Epithelial cell of prostate (primary cell): ENCODE measurements at places on chromosomes 2 and 18.

- no peak for DNase-seq
Measured at GRCh38 chr2:160469164-160469563, 24.4 kb downstream of the RBMS1 start.

DNA sequence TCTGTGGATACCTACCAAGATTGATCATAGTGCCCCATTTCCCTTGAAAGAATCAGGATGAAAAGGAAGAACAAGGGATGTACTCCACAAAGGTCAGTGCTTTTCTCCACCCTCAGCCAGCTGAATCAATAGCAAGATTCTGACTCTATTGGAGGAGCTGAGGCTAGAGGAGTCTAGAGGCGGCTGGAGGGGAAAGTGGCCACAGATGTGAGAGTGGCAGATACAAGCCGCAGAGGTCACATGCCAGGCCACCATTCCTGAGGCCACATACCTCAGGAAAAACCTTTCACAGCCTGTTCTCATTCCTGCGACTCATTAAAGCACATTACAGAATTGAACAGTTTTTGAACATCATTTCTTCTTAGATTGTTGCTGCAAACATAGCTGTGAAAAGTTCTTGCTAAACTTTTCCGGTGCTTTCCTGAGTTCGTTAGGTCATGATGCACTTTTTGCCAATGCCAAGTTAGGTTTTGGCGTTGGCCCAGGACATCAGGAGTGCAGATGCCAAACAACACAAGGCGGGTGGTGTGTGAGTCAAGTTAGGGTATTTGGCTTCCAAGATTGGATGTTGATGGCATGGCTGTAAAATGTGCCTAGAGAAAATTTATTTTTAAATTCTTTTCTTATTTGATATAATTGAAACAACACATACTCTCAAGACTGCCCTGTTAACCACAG is 160.7 kb upstream of the SP5 start:
- peak; percentile 57 for DNase-seq

GRCh38 chr2:68103030-68103708 is 40.4 kb upstream of the C1D start:
- no peak for DNase-seq

DNA sequence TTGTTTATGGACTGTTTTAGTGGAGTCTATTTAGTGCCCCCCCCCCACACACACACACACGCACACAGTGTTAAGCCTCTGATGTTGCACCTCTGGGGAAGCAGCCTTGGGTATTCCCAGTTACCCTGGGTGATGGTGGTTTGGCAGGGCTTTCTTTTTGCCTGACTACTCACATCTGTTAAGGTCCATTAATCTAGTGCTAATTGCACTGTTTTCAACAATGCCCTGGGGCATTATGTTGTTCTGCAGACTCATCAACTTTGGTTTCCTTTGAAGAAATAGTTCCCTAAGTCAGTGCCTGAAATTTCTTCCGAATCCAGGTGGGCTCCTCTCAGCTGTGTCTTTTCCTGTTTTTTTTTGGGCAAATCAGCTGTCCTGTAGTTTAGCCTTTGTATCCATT is 34.7 kb downstream of the SPOPL start:
- no peak for DNase-seq

- no peak for DNase-seq
Measured at GRCh38 chr2:101415220-101415619, 27.9 kb upstream of the CREG2 start.

DNA sequence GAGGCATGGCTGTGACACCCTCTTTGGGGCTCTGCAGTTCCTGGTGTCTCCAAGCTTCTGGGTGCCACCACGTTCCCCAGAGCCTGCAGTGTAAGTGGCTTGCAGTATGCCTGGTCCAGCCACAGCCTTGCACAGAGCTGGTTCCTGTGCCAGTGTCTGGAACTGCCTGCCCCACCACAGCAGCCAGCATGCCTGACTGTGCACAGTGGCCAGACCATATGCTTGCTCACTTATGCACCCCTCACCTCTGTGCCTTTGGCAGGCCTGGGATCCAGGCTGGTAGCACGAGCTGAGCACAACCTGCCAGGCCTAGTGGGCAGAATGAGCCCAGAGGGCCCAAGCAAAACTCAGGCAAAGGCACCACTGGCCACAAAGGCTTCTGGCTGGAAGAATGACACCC is 154.1 kb downstream of the DPP4 start:
- no peak for DNase-seq

- no peak for DNase-seq
Measured at GRCh38 chr2:149042881-149043280, 4.4 kb downstream of the LYPD6B start.

DNA sequence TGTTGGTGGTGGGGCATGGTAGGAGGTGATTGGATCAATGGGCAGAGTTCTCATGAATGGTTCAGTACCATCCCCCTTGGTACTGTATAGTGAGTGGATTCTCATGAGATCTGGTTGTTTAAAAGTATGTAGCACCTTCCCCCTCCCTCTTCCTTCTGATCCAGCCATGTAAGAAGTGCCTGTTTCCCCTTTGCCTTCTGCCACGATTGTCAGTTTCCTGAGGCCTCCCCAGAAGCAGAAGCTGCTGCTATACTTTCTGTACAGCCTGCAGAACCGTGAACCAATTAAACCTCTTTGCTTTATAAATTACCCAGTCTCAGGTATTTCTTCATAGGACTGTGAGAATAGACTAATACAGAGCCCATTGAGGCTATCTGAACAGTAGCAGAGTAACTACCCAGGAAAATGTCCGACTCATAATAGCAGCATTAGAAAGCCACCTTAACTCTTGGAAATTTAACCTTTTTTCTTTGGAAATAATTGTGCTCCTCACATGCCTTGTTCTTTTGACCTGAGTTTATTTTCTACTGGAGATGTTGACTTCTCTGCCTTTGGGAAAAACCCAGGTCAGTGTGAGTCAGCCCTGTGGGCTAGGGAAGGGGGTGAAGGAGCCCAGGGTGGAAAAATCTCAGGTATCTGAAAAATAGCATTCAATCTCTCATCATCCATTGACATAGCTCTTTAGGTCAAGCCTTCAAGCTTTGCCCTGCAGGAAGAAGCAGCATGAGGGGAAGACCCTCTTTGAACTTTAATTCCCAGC is 18.1 kb downstream of the CYP1B1 start:
- DNase-seq: no peak

DNA sequence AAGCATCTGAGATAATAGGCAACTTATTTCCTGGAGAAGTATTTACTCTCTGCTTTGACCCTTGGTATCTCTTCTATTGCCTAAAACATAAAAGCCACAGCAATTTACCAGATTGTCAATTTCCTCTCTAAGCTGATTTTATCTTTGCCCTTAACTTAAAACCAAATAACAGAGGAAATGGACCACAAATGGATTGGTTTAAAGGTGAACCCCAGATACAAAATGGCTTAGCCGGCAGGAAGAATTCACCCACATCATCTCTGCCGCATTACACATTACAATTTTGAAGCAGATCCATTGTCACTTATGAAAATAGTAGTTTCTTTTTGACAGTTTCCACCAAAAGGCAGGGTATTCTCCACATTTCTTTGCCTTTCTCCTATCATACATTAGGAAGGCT is 585.8 kb upstream of the CHAC2 start:
- no peak for DNase-seq

- DNase-seq: no peak
Measured at GRCh38 chr2:26126074-26126473, 46.8 kb upstream of the GAREM2 start.

- DNase-seq: no peak
Measured at GRCh38 chr2:84243788-84244733, 215.0 kb downstream of the SUCLG1 start.

GRCh38 chr2:8204711-8205110 is 477.1 kb upstream of the ID2 start:
- DNase-seq: no peak

DNA sequence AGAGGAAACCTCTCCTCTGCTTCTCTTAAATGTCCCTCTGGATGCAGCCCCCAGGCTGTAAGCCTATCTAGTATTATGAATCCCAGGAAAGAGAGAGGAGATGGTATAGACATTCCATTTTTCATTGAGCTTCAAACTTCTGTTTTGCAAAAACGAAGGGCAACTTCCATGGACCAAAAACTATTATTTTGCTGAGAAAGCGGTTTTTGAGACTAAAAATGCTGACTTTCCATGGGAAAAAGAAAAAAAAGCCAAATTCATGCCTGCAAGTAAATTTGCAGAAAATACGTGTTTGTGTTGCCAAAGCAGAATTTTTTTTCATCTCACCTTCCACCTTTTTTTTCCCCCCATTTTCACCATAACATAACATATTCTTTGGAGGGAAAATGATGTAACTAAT is 272.5 kb upstream of the CELF4 start:
- no peak for DNase-seq

- no peak for DNase-seq
Measured at GRCh38 chr2:238790833-238791230, 57.1 kb upstream of the TWIST2 start.

GRCh38 chr2:16226943-16227664 is 286.8 kb downstream of the MYCN start:
- DNase-seq: no peak

DNA sequence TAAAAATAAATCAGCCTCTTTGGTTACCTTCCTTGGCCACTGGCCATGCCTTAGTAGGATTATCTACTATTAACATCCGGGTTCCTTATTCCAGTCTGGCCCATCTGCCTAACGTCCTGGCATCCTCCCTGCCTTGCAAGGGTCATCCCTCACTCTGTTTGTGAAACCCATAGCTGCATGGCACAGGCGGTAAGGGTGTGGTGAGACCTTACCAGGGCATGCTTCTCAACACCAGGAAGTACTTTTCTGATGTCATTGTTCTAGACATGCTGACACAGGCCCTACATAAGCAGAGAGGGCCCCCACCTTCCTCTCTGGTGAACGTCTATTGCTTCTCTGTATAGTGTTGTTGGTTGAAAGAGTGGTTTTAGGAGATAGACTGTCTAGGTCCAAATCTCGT is 296.8 kb upstream of the SPRED2 start:
- DNase-seq: peak; percentile 93

DNA sequence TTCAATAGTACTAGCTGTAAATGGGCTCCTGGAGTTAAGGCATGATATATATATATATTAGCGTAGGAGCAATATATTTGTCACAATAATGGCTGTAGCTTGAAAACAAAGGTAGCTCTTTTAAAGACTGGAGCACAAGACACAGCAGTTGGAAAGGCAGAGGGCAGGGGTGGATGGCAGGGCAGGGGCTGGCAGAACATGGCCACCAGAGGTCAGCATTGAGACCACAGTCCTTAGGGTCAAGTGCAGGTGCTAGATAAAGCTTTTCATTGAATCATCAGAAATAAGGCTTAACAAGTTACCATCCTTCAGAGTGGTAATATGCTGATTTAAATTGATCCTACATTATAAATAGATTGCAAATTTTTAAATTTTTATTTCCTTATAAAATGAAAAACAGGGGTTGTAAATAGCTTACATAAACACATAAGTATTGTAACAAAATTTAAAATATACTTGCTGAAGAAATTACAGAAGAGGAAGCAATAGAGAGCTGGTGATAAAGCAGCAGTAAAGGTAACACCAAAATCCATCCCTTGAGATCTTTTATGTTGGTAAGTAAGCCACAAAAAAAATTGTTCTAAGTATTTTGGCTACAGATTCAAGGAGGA is 161.2 kb upstream of the PIEZO2 start:
- DNase-seq: no peak

GRCh38 chr2:218262237-218262600 is 1.4 kb downstream of the GPBAR1 start:
- DNase-seq: no peak

DNA sequence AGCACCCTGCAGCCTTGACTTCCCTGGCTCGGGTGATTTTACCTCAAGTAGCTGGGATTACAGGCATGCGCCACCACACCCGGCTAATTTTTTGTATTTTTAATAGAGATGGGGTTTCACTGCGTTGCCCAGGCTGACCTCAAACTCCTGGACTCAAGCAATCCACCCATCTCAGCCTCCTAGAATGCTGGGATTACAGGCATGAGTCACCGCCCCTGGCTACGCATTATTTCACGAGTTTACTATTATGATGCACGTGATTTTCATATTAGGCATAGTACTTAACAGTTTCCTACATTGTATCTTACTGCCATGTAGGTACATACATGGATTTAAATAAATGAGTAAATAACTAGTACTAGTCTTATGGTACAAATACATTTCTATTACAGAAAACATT is 4.4 kb downstream of the DYNC2LI1 start:
- no peak for DNase-seq

GRCh38 chr2:32479993-32480392 is 123.2 kb downstream of the BIRC6 start:
- no peak for DNase-seq

DNA sequence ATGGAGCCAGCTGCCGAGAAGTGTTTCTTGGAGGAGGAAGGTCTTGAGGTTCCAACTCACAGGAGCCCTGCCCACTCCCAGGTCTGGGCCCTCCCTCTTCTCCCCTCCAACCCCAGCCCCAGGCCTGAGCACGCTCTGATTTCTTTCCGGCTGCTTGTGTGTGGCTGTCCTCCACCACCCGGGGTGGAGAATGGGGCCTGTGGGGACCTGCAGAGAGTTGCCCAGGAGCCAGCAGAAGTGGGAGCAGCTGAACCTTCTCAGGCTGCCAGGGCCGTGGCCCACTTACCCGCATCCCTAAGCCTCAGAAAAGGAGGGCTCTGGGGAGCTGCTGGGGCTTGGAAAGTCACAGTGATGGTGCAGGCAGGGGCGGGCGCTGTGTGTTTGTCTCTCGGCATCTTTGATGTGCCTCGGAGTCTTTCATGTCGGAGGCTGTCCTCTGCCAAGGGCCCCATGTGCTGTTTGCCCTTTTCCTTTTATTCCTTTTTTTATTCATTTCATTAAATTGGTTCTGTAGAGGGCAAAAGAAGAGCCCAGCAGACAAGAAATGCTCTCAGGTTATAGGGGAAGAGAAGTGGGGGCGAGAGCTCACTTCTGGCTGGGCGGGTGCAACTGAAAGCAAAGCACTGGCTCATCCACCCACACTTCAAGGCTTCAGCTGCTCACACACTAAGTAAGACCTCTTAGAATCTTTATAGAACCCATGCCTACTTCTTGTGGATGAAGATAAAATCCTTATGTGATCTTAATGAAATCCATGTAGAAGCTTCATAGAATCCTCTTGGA is 52.5 kb downstream of the SDC1 start:
- peak; percentile 53 for DNase-seq

GRCh38 chr2:22329211-22330154 is 1055.5 kb upstream of the KLHL29 start:
- DNase-seq: no peak

DNA sequence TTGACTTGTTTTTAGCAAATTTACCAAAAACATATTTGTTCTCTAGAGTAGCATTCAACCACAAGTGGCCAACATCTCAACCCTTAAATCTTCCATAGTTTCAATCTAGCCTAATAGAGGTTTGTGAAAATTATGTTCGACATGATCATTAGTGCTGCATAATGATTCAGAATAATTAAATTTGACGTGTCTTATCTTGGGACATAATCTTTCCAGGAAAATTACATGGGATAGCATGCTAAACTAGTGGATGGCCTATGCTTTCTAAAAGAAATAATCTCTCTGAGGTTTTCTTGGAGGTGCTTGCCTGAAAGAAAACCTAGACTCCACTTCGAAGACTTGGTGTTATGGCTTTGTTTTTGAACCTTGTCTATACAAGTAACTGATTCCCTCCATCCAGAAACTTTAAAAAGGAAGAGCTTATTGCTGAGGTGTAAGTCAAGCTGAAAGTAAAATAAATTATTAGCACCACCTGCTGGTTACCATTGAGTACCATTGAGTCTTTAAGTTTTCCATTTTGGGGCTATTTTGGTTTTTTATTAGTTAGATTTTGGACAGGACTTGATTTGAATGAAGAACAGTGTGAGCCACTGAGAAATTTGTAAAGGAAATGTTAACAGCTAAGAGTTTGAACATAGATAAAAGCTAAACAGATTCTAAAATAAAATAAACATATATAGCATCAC is 32.7 kb downstream of the COX7A2L start:
- DNase-seq: no peak

GRCh38 chr18:5974696-5975095 is 79.4 kb upstream of the TMEM200C start:
- no peak for DNase-seq

GRCh38 chr2:30287857-30288513 is 56.7 kb downstream of the LBH start:
- DNase-seq: no peak
